ENCODE measurements at places on chromosomes 2 and 18.

GRCh38 chr2:74037379-74037860, 52.7 kb downstream of the TET3 start:
- peak; percentile 84 for DNase-seq

GRCh38 chr2:128770143-128771085, 451.7 kb upstream of the HS6ST1 start:
- DNase-seq, result no peak

GRCh38 chr2:107418708-107419107, 408.0 kb upstream of the RGPD4 start:
- no peak for DNase-seq

- no peak for DNase-seq
Measured at GRCh38 chr2:111884592-111884964, 585 bp upstream of the ANAPC1 start.

GRCh38 chr2:237152361-237152760, 66.7 kb downstream of the COPS8 start:
- DNase-seq, result no peak

GRCh38 chr2:157433394-157433793, 10.5 kb downstream of the CYTIP start:
- no peak for DNase-seq
